Mesothelial cell of epicardium (in vitro differentiated cells): ENCODE measurements at places on chromosomes 16 and 17.

- no peak for DNase-seq
Measured at GRCh38 chr16:78703936-78704335, 604.5 kb downstream of the WWOX start.

DNA sequence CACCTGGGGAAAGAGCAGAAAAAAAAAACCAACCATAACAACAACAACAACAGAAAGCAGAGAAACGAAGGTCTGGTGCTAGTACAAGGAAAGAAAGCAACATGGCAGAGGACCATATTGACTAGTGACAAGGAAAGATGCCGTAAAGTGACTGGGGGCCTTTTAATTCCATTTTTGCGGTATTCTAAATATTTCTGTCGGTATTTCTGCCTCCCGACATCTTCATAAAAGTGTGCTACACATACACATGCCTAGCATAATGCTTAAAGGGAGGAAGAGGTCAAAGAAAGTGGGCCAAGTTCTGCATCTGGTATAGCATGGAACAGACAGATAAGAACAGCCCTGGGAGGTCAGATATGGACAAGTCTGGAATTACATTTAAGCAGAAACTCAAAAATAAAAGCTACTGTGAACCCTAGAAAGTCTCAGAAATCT, 19.5 kb upstream of the RNF43 start:
- no peak for DNase-seq

- DNase-seq: no peak
Measured at GRCh38 chr16:30958175-30959079, 873 bp downstream of the SETD1A start.

- no peak for DNase-seq
Measured at GRCh38 chr17:49703557-49704277, 4.0 kb downstream of the SLC35B1 start.

DNA sequence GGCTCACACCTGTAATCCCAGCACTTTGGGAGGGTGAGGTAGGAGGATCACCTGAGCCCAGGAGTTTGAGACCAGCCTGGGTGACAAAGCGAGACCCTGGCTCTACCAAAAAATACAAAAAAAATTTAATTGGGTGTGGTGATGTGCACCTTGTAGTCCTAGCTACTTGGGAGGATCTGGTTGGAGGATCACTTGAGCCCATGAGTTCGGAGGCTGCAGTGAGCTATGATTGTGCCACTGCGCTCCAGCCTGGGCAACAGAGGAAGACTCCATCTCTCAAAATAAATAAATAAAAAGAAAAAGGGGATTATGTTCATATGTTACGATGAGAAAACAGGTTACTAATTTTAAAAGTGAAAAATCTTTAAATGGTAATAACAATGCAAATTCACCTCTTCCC, 996 bp downstream of the MLKL start:
- DNase-seq: no peak

DNA sequence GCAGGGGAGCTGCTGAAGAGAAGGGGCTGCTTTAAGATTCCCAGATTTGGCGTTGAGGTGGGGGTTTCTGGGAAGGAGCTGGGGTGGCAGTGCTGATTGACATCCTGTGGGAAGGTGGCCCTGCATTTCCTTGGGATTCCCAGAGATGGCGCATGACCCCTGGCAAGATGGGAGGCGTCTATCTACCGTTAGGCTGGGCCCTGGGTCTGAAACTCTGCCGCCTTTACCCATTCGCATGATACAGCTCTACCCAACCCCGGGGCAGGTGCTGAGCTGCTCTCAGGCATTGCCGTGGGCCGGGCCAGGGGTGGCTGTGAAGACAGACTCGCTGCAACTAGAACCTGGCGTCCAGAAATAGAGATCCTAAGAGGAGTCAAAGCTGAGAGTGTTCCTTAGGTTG, 9.9 kb upstream of the MVD start:
- DNase-seq: no peak

DNA sequence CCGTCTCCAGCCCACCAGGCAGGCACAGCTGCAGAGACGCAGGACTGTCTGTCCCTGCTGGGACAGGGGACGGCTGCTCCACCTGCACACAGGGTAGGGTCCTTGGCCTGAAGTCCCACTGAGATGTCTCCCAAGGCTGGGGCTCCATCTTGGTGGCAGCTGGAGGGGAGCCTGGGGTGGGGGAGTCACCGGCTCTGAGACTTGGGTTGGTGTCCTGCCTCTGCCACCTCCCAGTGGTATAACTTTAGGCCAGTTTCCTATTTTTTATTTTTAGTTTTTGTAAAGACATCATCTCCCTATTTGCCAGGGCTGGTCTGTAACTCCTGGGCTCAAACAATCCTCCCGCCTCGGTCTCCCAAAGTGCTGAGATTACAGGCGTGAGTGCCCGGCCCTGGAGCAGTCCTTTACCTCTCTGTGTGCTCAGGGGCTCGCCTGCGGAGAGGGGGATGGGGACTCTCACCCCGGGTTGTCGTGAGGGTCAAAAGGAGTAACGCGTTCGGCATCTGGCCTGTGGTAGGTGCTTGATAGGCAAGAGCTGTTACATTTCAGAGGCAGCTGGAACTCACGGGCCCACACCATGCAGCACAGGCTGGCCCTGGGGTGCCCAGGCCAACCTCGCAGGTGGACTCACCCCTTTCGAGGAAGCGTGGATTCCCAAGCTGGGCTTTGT, 46.6 kb upstream of the DOC2B start:
- no peak for DNase-seq

- DNase-seq: no peak
Measured at GRCh38 chr16:57624806-57625500, 3.5 kb upstream of the ADGRG1 start.

DNA sequence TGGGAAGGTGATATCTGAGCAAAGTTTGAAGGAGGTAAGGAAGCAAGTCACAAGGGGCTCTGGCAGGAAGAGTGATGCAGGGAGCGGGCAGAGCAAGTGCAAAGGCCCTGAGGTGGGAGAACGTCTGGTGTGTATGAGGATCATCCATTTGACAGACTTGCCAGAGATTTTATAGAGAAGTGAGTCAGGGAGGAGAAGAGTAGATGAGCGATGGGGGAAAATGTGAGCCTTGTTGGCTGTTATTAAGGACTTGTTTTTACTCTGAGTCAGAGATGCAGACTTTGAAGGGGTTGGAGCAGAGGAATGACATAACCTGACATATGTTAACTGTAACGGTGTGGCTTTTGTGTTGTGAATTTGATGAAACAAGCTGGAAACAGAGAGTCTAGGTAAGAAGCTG, 3.5 kb upstream of the CLEC10A start:
- DNase-seq: no peak

DNA sequence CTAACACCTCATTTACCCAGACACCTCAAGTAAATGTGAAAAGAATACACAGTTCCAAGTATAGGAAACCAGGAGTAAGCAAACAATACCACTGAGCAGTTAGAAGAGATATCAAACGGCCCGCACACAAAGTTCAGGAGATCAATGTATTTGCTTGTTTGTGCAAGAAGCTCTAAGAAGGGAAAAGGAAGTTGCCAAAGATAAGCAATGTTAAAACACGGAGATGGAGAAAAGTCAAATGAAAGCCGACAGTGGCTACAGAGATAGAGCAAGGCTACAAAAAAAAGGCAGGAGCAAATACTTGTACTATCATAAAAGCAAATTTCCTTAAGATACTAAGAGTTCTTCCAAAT, 29.5 kb downstream of the PSME3IP1 start:
- DNase-seq: no peak

- DNase-seq: no peak
Measured at GRCh38 chr16:57303910-57304168, 19.4 kb upstream of the PLLP start.

DNA sequence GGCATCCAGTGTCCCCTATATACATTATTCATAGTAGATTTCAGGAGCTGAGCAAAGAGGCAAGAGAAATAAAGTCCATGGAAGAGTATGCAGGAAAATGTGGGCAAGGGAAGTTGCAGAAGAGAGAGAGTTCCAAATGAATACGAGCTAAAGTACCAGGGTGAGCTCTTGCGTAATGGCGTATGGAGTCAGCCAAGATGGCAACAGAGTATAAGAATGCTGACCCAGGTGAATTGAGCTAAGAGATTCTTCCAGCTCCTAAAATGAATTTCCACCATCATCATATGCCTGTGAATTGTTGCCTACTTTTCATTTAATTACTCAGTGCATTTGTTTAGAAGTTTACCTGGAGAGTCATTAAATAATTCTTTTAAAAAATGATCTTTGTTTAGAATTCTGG, 153.2 kb upstream of the CNTNAP4 start:
- no peak for DNase-seq

DNA sequence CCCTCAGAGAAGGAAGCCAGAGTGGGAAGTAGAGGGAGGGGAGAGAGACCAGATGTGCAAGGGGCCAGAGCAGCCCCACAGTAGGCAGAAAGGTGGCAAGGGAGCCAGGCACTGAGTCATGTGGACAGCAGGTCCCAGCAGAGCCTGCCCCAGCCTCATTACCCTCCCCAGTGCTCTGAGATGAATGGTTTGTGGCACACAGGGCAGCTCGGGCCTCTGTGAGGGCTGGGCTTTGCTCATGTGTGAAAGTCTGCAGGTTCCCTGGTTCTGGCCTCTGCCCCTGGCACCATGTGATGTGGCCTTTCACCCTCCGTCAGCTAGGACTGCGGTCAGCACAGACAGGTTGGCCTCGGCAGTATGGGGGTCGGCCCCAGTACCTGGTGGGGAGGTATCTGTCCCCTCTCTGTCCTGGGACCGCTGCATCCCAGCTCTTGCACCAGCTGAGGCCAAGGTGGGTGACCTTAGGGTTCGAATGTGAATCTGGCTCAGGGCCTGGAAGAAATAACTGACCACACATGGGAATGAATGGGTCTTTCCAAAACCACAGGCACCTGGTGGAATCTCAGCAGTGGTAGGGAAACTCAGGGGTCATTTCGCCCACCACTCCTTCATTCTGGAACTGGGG, 8.9 kb downstream of the LRRC75A start:
- DNase-seq: no peak

DNA sequence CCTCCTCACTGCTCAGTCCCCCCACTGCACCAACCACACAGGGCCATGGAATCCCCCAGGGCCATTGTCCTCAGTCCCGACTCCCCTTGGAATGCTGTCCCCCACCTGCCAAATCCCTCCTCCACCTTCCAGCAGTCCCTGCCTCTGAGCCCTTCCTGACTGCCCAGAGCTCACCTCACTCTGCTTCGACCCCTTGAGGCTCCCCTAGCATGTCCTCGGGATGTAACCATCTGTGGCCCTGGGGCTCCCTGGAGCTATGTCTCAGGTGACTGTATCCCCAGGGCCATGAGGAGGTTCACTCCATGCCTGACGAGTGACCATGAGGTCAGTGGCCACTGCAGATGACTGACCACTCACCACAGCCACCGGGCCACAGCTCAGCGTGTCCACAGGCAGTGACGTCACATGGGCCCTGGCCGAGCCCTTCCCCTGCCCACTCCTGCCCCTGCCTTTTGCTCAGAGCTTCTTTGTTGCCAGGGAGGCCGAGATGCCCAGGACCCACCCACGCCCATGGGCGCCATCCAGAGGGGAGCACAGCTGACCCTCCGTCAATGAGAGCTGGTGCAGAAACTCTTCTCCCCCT, 7.7 kb upstream of the PIEZO1 start:
- DNase-seq: no peak

DNA sequence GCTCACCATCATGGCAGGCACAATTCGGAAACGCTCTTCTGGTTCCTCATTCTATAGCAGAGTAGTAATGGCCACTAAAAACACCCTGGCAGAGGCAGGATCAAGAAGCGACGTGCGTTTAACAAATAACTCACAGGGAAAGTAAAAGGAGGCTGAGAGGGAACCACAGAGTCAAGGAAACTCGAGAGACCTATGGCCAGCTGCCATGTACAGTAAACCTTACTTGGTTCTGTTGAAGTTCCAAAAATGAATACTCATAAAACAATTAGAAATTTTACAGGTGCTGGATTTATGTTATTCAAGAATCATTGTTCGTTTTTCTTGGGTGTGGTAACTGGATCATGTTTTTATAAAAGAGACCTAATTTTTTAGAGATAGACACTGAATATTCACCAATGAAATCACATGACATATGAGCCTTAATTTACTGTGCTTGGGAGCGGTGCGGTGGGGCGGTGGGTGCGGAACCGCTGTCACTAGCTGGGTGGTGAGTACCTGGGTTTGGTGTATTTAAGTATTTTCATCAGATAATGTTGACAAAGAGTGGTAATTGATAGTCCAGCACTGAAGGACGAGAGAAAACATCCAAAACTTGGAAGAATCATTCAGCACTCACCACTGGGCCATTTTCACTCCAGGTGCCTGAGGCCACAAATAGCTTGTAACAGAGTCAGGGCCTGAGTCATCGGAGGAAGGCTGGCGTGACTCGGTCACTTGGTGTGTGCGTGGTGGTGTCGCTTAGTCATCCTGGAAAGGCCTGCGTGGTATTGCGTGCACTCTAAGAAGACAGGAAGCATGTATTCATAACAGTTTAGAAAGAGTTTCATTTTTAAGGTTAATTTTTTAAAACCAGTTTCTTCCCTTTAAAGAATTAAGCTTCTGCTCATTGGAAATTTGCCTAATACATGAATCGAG, 135.4 kb upstream of the CHMP6 start:
- no peak for DNase-seq

DNA sequence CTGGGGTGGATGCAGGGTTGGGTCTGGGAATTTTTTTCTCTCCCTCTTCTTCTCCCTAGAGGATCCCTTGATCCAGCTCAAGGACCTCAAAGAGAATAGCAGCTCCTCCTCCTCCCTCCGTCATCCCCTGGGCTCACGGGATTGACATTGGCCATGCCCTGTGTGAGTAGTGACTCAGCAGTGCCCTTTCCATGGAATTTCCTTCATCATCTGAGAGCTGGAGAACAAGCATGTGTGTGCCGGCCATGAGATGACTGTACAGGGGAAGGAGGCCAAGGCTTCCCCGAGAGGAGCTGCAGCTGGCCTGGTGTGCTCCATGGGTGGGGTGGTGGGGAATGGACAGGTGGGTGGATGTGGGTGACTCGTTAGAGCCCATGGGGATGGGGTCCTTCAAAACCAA, 8.9 kb upstream of the WSCD1 start:
- no peak for DNase-seq

DNA sequence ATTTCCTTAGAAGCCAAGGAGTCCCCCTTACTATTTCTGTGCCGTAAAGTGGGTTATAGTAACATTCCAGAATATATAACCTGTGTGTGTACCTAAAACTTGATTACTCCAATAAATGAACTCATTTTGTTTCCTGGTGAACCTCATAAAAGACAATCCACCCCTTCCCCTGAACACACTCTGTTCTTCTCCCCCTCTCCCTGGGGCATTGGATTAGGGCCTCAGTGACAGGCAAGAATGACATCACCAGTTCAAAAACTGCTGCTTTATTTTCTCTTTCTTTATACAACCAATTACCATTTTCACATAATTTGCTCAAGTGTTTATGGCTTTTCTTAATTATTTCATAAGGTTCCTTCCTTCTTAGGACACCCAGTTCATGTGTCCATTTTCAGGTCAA, 17.4 kb downstream of the AARSD1 start:
- DNase-seq: no peak

DNA sequence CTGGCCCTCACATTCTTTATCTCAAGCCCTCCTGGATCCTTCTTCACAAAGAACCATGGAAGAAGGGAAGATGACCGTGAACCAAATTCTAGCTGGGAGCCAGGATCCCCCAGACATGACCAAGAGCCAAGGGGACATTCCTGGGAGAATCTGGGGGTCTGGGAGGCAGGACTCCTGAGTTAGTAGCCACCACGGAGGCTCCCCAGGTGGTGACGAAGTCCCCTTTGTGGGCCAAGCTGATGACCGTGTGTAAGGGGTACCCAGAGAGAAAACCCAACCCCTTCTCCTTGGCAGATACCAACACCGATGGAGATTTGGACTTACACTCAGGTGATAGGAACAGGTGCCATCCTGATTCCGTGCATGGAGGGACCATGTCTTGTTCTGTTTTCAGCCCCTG, 6.8 kb upstream of the GFAP start:
- no peak for DNase-seq
